ENCODE measurements at places on chromosomes 16 and 17. TPM values are rescaled to one million over a fixed set of nuclear protein-coding genes. Genes with fewer than 3 reads are reported as not detected.

C17orf107 gene
- 4.3 TPM for total RNA-seq

TPSB2 gene
- total RNA-seq, result not detected

GRCh38 chr17:37174205-37174604, 201.6 kb upstream of the C17orf78 start:
- no peak for DNase-seq

DNA sequence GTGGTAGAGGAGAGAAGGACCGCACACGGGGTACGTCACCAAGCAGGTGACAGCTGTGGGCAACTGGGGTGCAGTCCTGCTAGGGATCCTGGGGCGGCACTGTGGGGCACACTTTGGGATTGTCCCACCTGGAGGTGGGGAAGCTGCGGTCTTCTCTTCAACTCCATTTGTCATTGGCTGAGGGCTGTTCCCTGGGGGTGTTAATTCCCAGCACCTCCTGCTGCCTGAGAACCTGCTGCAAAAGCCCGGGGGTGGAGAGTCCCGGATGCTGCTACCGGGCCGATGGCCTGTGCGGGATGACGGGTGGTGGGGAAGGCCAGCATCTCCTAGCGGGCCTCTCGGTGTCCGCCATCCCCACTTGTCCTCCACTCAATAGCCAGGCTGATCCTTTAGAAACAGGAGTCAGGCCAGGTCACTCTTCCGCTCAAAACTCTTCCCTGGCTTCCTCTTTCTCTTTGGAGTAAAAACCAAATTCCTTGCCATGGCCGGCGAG, 100.2 kb downstream of the CYLD start:
- no peak for DNase-seq

- no peak for DNase-seq
Measured at GRCh38 chr16:82660966-82661365, 34.2 kb downstream of the CDH13 start.

GRCh38 chr16:9489835-9490467, 398.5 kb downstream of the HAPSTR1 start:
- no peak for DNase-seq

DNA sequence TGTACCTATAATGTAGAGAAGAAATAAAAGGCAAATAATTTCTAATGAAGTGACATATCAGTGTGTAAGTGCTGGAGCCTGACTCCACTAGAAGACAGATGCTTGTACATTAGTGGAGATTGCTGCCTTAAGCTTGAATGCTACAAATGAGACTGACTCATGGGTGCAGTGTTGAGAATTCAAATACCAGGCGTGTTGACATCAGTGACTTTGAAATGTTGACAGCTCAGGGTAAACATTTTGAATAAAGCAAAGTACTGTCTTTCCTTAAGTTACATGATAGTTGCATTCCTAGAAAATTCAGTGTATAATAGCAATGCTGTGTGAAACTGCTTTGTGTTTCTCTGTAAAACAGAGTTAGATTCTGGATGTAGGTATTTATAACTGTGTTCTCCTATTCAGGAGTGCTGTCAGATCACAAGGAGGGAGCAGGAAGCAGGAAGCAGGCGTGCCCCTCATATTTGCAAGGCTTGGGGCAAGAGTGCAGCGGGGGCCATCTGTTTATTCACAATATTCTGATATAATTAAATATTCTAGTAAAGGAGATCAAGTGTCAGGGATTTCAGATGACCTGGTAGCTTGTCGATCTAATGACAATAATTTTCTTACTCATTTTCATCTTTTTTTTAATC, 119.0 kb downstream of the SPECC1 start:
- DNase-seq, result no peak

GRCh38 chr17:67867591-67867990, 42.3 kb downstream of the BPTF start:
- no peak for DNase-seq

DNA sequence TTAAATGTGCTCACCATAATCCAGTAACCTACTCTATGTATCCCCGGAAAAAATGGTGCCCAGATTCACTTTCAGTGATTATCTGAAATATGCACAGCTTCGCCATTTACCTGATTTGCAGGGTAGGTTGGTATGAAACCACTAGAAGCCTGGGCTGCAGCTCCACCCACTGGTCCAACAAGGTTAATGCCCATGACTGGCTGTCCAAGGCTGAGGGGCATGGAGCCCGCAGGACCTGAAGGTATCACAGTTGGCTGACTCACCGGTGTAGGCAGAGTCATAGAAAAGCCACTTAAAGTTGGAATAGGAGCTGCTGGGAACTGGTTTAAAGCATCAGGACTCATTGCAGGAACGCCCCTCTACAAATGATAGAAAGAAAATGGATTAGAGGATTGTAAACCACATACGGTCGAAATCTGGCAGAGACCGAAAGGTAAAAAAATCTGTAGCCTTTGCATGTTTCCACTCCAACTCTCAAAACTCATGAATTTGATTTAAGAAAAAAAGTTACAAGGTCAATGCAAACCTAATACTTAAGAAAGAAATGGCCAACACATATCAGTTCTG, 38.6 kb downstream of the SYNRG start:
- DNase-seq, result peak; percentile 4

- DNase-seq, result no peak
Measured at GRCh38 chr16:72959301-72959996, 88.5 kb downstream of the ZFHX3 start.

GRCh38 chr16:10504404-10504885, 76.0 kb downstream of the EMP2 start:
- DNase-seq, result no peak

Measured in CD4-positive, alpha-beta memory T cell (primary cell).